ENCODE measurements at places on chromosomes 7 and 10.

DNA sequence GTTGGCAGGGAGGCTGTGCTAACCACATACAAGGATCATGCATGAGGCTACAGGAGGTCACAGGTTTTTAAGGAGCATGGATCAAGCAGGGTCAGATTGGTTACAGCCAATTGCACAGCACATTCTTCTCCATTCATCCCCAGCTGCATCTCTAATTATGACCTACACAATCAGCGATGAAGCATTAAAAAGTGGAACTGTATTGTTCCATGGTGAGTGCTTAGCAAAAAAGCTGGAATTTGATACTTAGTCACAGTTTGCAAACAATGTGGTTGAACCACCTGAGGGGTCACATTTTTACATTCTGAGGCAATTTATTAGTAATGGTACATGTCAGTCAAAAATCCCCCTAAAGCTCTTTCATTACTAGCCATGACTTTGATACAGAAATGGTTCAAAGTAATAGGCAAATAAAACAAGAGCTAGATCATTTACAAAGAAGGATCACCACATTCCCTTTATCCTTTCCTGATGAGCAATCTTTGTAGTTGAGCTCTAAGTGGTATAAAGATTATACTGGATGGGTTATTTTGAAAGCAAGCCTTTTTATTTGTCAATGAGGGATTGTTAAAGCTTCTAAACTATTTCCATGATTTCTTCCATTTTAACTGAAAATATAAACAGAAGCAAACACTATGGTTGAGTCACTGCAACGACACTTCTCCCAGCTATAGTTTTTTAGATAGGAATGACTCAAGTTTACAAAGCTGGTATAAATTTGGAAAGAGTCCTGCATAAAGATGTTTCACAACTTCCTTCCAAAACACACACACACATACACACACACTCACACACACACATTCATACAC lies 217.8 kb upstream of the SEMA3A start:
- no peak for DNase-seq

- no peak for DNase-seq
These were observed 588.7 kb upstream of the MBL2 start for GRCh38 chr10:53361281-53361680.

- DNase-seq = no peak
These were observed 278.1 kb upstream of the NRP1 start for GRCh38 chr10:33612551-33612950.

DNA sequence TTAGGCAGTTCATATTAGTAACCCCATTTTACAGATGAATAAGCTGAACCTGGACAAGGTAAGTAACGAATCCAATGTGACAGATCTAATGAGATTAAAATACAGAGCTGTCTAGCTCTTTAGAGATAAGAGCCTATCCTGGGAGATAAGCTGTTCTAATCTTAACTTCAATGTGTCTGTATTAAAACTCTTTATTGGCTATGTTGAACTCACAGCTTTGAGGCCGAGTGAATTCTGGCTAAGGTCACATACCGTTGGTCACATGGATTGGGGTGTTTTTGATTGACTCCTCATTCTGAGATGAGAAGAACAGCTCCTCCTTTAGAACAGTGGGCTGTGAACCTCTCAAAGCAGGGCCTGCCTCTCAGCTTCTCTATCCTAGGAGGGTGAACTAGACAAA lies 113.4 kb upstream of the EEPD1 start:
- DNase-seq = no peak

DNA sequence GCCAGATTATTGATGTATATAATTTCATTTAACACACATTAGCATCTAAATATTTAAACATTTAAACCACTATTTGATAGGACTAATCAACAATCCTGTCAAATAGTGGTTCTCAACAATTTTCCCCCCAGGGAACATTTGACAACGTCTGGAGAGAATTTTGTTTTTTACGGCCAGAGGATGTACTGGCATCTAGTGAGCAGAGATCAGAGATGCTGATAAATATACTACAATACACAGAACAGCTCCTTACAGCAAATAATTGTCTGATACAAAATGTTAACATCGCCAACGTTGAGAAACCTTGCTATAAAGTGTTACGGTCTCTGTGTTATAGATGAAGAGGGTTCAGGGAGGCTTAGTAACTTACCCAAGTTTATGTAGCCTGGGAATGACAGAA lies 25.0 kb upstream of the TMEM229A start:
- DNase-seq = no peak

DNA sequence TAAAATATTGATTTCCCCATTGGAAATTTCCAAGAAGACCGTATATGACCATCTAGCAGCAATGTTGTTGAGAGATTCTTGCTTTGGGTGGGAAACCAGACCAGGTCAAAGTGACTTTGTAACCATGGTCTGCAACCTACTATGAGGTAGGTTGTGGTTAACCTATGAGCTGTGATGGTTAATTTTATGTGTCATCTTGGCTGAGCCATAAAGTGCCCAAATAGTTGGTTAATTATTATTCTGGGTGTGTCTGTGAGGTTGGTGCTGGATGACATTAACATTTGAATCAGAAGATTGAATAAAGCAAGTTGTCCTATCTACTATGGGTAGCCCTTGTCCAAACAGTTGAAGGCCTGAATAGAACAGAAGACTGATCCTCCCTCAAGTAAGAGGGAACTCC lies 18.3 kb upstream of the RALA start:
- DNase-seq = no peak

- peak; percentile 11 for DNase-seq
These were observed 25.1 kb downstream of the CASP7 start for GRCh38 chr10:113704637-113705343.

- DNase-seq = no peak
These were observed 489.4 kb downstream of the SEMA3D start for GRCh38 chr7:84697506-84697905.

DNA sequence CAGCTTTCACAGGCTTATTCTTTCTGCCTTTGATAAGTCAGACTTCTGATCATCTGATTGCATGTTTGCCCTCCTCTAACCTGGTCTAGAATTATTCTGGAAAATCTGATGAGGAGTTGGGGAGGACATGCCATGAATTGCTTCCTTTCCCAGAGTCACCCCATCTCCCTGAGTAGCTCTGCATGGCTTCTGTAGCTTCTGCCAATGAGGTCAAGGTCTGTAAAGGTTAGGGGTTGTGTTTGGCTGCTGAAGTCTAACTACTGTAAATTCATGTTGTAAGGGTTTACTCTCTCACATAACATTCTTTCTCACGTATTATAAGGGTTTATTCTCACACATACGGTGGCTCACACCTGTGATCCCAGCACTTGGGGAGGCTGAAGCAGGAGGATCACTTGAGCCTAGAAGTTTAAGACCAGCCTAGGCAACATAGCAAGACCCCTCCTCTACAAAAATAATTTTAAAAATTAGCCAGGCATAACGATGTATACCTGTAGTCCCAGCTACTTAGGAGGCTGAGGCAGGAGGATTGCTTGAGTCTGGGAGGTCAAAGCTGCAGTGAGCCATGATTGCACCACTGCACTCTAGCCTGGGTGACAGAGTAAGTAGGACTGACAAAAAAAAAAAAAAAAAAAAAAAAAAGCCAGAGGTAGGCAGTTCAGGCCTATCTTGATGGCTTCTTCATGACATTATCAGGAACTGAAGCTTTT lies 10.7 kb downstream of the GSTO2 start:
- DNase-seq = no peak

GRCh38 chr10:93762979-93763391 lies 5.2 kb downstream of the LGI1 start:
- no peak for DNase-seq

DNA sequence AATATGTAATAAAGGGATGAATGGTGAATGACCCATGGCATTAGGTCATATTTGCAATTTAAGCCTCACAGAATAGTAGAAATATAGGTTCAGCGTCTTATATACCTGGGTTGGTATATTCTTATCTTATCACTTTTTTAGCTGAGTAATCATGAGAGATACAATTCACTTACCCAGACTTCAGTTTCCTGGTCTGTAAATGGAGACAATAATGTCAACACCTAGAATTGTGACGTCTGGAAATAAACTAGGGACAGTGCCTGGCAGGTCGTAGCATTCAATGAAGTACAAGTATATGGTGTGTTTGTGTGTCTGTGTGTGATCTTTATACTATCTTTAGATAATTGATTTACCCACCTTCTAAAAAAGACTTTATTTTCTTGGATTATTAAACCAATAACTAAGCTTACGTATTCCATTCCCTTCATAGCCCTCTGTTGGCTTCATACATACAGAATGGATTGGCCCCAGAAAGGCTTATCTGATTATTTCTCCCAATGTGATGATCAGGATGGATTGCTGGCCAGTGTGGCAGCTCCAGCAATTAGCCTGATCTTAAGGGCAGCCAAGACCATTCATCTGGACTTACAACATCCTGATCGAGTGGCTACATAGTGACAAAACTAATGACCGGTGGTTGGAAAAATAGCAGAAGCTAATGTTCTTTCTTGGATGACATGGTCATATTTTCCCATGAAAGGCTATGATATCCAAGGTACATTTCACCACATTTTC lies 121.2 kb upstream of the NPVF start:
- DNase-seq = peak; percentile 28

GRCh38 chr10:69715156-69715898 lies 85.3 kb downstream of the FAM241B start:
- DNase-seq = no peak

GRCh38 chr10:3406556-3406955 lies 234.0 kb upstream of the PITRM1 start:
- no peak for DNase-seq

DNA sequence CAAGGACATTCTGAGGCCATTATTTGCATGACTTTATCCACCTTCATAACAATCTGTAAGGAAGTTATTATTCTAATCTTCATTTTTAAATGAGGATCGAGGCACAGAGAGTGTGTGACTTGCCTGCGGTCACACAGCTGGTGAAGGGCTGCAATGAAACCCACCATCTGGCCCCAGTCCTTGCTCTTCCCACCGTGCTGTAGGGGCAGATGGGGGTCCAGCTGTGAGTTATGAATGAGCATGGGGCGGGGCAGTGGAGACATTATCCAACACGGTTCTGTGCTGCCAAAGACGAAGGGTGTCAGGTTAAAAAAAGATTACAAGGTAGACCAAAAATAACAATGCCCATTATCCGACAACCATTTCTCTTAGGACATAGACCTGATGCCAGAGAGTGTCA lies 417.5 kb upstream of the MGMT start:
- DNase-seq = no peak

DNA sequence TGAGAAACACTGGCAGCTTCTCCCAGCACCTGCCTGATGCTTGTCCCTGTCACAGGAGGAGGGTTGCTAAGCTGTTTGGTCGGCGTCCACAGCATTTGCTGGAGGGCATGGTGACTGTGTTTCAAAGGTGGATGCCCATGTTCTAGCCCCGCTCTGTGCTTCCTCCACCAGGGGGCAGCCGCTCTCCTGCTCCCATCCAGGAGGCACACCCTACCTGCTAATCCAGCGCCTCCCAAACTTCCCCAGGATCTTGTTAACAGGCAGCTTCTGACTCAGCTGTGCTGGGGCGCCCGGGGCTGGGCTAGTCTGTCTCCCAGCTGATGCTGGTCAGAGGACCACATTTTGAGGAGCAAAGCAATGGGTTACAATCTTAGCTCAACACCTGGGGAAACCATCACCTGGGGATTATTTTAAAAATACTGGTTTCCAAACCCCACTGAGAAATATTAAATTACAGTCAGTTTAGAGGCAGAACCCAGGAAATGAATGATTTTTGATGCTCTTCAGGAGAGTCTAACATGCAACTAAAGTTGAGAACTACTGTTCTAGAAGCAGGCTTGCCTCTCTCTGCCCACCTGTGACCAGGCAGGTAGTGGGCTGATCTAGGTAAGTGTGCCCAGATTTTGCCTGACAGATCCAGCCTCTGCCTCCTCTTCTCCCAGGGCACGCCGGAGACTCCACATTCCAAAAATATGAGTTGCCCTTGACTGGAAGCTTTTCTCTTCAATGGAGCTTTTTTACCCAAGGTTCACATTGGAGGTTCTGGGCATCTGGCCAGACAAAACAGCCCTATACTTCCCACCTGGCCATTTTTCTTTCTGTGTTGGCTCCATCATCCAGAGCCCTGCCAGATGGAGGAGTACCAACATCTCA lies 92.7 kb upstream of the GPR26 start:
- DNase-seq = peak; percentile 51

DNA sequence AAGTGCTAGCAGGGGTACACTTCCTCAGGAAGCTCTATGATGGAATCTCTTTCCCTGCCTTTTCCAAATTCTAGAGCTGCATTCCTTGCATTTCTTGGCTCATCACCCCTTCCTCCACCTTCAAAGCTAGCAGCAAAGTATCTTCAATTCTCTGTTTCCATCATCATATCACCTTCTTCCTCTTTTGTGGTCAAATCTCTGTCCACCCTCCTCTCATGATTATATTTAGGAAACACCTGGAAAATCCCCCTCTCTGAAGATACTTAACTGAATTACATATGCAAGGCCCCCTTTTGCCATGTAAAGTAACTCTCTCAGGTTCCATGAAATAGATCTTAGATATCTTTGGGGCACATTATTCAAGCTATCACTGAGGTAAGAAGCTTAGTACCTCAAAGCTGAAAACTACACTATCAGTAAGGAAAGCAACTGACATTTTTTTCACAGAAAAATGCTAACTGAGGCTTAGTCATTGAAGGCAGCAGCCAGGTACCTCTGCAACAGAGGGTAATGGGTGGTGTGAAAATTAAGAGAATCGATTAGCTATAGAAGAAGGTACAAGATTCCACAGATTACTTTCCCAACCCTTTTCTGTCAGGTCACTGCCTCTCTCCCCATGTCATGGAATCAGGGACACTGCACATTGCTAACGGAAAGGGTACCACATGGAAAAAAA lies 197.3 kb downstream of the MACC1 start:
- no peak for DNase-seq

DNA sequence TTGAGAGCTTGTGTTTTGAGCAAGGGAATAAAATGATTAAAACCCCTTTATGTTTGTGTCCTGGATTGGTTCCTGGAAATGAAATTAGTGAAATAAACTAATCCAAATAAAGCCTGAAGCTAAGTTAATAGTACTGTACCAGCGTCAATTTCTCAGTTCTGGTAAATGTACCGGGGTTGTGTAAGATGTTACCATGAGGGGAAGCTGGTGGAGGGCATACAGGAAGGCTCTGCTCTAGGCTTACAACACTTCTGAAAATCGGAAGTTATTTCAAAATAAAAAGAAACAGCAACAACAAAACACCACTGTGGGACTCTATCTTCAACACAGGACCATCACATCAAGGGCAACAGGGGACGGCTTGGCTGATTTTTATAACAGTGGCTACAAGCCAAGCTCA lies 257.0 kb downstream of the CREB5 start:
- DNase-seq = no peak

- DNase-seq = no peak
These were observed 2.8 kb upstream of the ELN start for GRCh38 chr7:74025146-74025545.

DNA sequence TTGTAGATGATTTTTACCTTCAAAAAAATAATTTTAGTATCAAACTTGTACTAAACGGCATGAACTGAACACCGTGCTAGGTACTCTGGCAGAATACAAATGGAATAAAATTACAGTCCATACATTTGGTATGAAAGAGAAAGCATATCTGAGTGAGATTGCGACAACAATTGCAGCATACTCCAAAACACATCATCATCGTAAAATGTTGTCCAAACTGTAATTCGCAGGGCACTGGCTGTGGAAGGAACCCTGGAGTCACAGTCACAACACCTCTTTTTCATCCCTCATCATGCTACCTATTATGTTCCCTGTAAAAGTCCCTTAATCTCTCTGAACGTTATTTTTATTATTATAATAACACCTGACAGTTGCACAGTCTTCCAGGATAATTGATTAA lies 13.5 kb downstream of the CREM start:
- DNase-seq = no peak
